ENCODE measurements at places on chromosomes 6 and 20. TPM values are rescaled to one million over a fixed set of nuclear protein-coding genes. Genes with fewer than 3 reads are reported as not detected.
A peak's percentile ranks its signal among the peaks of the same experiment; 100 is the strongest.

DNA sequence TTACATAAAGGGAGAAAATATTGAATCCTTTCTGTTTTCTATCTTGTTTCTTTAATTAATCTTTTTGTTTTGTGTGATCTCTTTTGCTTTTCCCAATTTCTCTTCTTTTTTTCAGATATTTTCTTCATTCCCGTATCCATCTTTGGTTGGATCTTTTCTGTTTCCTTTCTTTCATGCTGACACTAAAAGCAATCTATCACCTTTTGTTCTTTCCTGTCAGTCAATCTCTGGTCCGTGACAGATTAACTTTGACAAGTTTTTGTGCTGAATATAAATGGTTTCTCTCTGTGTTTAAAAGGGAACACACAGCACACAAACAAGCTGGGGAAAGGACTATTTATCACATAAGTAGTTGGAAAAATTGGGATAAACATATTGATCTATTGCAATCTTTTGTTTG lies 162.8 kb downstream of the GRM1 start:
- no peaks in the 10 kb centered on the region for H3K36me3 ChIP-seq
- no peak overlapping the region for H3K4me3 ChIP-seq
- DNase-seq, result no peak
- no peak overlapping the region for H3K27ac ChIP-seq
- H3K4me1 ChIP-seq, result no peaks in the 10 kb centered on the region

DNA sequence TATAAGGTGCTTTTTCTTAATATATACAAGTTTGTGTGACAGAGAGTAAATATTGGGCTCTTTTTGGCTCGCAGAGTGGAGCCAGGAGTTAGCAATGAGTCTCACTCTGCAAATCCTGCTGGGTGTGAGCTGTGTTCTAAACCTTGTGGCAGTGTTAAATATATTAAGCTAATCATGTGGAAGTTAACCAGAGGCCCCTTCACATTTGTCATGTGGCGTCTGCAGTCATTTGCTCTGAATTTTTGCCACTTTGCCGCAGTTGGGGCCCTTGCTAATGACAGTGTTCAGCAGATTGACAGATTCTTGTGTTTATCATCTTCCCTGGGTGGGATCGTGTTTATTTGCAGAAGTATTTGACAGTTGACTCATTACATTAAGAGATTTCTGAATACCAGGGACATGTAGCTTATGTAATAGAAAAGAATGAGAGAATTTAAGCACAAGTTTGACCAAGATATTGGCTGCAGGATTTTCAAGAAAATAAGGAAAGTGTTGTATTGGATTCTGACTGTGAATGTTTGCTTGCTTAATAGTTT lies 37.9 kb downstream of the SPATA2 start:
- H3K4me1 ChIP-seq, result no peaks in the 10 kb centered on the region
- no peak overlapping the region for H3K27ac ChIP-seq
- H3K36me3 ChIP-seq, result no peaks in the 10 kb centered on the region
- no peaks in the 10 kb centered on the region for H3K27me3 ChIP-seq
- no peak overlapping the region for H3K4me3 ChIP-seq

GRCh38 chr6:31299947-31300346 lies 28.1 kb upstream of the HLA-C start:
- H3K4me1 ChIP-seq, result no peaks in the 10 kb centered on the region
- H3K27me3 ChIP-seq, result peaks cover 40% of the 10 kb centered on the region
- no peak for DNase-seq
- no peak overlapping the region for H3K27ac ChIP-seq

DNA sequence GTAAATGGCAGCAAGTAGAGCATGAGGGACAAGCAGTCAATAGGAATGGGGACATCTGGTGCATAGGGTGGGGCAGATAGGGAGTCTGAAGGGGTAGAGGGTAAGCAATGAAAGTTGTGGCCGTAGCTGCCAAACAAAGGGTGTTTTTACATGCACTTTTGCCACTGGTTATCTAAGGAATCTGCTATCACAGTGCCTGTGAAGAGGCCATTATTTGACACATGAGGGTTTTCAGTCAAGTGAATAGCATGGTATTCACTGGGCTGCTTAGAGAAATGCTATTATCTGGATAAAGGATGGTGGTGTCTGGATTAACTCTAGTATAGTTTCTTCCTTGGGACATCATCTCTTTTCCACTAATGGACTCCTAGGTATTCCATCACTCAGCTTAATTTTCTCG lies 118.2 kb downstream of the CARMIL1 start:
- no peak for DNase-seq
- H3K4me3 ChIP-seq, result no peak overlapping the region
- no peaks in the 10 kb centered on the region for H3K4me1 ChIP-seq
- H3K27ac ChIP-seq, result no peak overlapping the region
- no peaks in the 10 kb centered on the region for H3K36me3 ChIP-seq

GRCh38 chr6:24931296-24931695 lies 4.5 kb downstream of the RIPOR2 start:
- no peaks in the 10 kb centered on the region for H3K4me1 ChIP-seq
- no peaks in the 10 kb centered on the region for H3K36me3 ChIP-seq
- DNase-seq, result no peak
- H3K27ac ChIP-seq, result no peak overlapping the region

DNA sequence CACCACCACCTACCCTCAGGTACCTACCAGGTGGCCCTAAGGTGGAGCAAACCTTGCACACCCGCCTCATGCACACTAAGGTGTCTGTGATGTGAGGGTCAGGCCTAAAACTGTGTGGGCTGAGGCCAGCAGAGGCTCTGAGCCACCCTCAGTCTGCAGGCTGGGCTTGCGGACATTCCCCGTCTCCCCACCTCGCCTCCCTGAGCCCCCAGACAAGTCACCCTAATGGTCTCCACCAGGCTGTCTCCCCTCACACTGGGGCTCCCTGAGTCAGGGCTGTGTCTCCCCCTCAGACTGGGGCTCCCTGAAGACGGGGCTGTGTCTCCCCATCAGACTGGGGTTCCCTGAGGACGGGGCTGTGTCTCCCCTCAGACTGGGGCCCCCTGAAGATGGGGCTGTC lies 12.5 kb downstream of the PRPH2 start:
- no peak overlapping the region for H3K27ac ChIP-seq
- no peaks in the 10 kb centered on the region for H3K36me3 ChIP-seq
- no peaks in the 10 kb centered on the region for H3K27me3 ChIP-seq

DNA sequence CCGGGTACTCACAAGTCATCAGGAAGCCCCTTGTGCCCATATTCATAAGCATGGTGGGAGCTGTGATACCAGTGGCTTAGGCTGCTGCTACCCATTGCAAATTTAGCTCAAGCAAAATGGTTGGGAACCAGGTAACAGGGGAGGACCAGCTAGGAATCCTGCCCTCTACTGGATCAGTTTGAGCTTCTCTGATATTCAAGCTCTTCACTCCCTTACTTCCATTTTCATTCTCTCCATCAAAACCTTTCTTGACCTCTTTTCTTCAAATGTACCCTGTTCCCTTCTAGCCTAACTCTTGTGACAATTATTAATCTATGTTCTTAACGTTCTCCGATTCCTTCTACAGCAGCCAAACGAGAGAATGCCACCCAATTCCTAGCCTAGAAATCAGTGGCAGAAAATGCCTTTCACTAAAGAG lies 9.7 kb downstream of the NOL7 start:
- H3K4me1 ChIP-seq, result no peaks in the 10 kb centered on the region
- no peak overlapping the region for H3K27ac ChIP-seq
- H3K27me3 ChIP-seq, result no peaks in the 10 kb centered on the region
- H3K36me3 ChIP-seq, result peaks cover 49% of the 10 kb centered on the region

GRCh38 chr6:38935051-38935450 lies 113.5 kb upstream of the GLP1R start:
- H3K4me3 ChIP-seq, result no peak overlapping the region
- H3K27me3 ChIP-seq, result peaks cover 51% of the 10 kb centered on the region
- no peaks in the 10 kb centered on the region for H3K4me1 ChIP-seq
- H3K36me3 ChIP-seq, result no peaks in the 10 kb centered on the region
- H3K27ac ChIP-seq, result no peak overlapping the region
- no peak for DNase-seq

GRCh38 chr6:108473197-108473596 lies 87.5 kb upstream of the FOXO3 start:
- H3K4me1 ChIP-seq, result no peaks in the 10 kb centered on the region
- no peaks in the 10 kb centered on the region for H3K27me3 ChIP-seq
- no peak for DNase-seq
- no peak overlapping the region for H3K4me3 ChIP-seq
- H3K27ac ChIP-seq, result no peak overlapping the region
- H3K36me3 ChIP-seq, result no peaks in the 10 kb centered on the region

- H3K27ac ChIP-seq, result no peak overlapping the region
- no peak overlapping the region for H3K4me3 ChIP-seq
- no peaks in the 10 kb centered on the region for H3K27me3 ChIP-seq
- no peaks in the 10 kb centered on the region for H3K36me3 ChIP-seq
- no peak for DNase-seq
- H3K4me1 ChIP-seq, result no peaks in the 10 kb centered on the region
Observed at GRCh38 chr6:129989396-129989795, 29.0 kb upstream of the L3MBTL3 start.

GRCh38 chr6:1424306-1424927 lies 35.0 kb downstream of the FOXF2 start:
- H3K36me3 ChIP-seq, result no peaks in the 10 kb centered on the region
- H3K27me3 ChIP-seq, result no peaks in the 10 kb centered on the region
- H3K27ac ChIP-seq, result no peak overlapping the region
- peak; percentile 60 for DNase-seq

DNA sequence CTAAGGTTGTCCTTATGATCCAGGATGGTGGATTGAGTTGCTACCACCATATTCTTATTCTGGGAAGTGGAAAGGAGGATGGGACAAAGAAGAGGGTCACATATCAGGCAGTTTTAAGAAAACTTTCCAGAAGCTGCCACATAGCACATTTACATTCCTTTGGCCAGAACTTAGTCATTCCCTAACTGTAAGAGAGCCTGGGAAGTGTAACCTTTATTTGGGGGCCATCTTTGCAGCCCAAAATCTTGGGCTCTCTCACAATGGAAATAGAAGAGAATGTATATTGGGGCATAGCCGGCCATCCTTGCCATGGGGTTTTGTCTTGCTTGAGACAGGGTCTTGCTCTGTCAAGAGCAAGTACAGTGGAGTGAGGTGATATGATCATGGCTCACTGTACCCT lies 8.4 kb downstream of the ZNF341 start:
- H3K4me1 ChIP-seq, result no peaks in the 10 kb centered on the region
- no peaks in the 10 kb centered on the region for H3K36me3 ChIP-seq
- no peak overlapping the region for H3K27ac ChIP-seq
- no peaks in the 10 kb centered on the region for H3K27me3 ChIP-seq
- DNase-seq, result no peak
- H3K4me3 ChIP-seq, result no peak overlapping the region

DNA sequence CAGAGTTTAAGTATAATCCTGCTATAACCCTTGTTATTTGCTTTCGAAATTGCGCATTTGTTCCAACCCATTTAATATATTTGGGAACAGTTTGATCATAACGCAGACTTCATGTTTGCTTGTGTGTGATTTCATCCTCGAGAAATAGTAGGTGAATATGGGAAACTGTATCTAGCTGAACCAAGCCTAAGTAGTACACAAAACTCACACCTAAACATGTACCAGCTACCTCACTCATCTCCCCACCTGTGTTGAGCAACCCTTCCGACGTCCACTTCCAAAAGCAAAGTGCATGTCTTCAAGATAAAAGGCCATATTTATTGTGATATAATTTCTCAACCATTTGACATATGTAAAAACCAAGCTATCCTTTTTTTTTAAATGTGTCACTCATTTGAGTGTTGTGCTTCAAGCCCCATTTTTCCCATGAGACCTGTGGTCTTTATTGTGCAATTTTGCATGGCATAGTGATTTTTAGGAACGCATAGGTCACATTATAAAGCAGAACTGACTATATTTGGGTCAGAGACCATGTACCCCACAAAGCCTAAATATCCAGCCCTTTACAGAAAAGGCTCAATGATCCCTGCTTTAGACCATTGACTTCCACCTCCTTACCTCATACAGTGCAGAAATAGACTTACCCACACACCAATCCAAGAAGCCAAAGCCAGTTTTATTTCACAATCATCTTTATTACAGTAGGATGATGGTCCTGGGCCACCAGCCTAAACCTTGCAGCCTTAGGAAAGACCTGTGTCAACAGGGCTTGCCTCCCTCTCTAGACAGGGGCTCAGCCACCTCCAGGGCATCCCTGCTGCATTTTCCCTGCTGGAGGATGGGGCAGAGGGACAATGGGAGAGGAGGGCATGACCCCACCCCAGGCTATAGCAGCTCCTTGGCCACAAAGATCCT lies 7.1 kb downstream of the CCND3 start:
- H3K4me1 ChIP-seq, result peaks cover 2% of the 10 kb centered on the region
- H3K36me3 ChIP-seq, result peaks cover 45% of the 10 kb centered on the region
- H3K27me3 ChIP-seq, result no peaks in the 10 kb centered on the region
- H3K4me3 ChIP-seq, result no peak overlapping the region
- H3K27ac ChIP-seq, result no peak overlapping the region

- no peaks in the 10 kb centered on the region for H3K36me3 ChIP-seq
- H3K4me1 ChIP-seq, result no peaks in the 10 kb centered on the region
- DNase-seq, result no peak
- no peak overlapping the region for H3K27ac ChIP-seq
- H3K4me3 ChIP-seq, result no peak overlapping the region
- H3K27me3 ChIP-seq, result no peaks in the 10 kb centered on the region
Observed at GRCh38 chr6:136737871-136738691, 54.2 kb downstream of the MAP3K5 start.

GRCh38 chr6:158567871-158568401 lies 8.0 kb downstream of the TMEM181 start:
- H3K27ac ChIP-seq, result no peak overlapping the region
- H3K4me1 ChIP-seq, result no peaks in the 10 kb centered on the region
- no peaks in the 10 kb centered on the region for H3K36me3 ChIP-seq

DNA sequence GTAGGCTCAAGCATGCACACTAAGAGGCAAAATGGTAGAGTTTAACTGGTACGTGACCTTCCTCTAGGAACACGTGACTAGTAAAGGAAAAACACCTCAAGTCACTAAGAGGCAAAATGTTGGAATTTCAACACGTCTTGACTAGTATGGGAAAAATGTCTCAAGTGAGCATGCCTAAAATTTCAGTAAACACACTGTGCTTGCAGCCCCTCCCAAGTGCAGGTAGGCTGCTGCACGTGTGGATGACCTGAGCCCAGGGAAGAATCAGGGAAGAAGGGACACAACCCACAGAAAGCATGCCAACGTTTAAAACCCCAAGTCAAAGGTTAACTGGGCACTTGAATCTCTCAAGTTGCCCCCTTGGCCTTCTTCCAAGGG lies 162.2 kb downstream of the TENT5A start:
- H3K4me3 ChIP-seq, result no peak overlapping the region
- no peak overlapping the region for H3K27ac ChIP-seq
- no peaks in the 10 kb centered on the region for H3K27me3 ChIP-seq
- H3K4me1 ChIP-seq, result no peaks in the 10 kb centered on the region
- DNase-seq, result no peak

SOX4 gene
- total RNA-seq, result 67.0 TPM

SPATA25 gene
- 0.42 TPM for total RNA-seq

CCN6 gene
- total RNA-seq, result not detected

BMP6 gene
- total RNA-seq, result 1.6 TPM
